HEK293T (cell line): ENCODE measurements at places on chromosomes 16 and 17.

- no peak for DNase-seq
Observed at GRCh38 chr17:5011928-5012327, 14.2 kb downstream of the KIF1C start.

GRCh38 chr17:56506349-56506748 is 87.2 kb upstream of the NOG start:
- DNase-seq = no peak

DNA sequence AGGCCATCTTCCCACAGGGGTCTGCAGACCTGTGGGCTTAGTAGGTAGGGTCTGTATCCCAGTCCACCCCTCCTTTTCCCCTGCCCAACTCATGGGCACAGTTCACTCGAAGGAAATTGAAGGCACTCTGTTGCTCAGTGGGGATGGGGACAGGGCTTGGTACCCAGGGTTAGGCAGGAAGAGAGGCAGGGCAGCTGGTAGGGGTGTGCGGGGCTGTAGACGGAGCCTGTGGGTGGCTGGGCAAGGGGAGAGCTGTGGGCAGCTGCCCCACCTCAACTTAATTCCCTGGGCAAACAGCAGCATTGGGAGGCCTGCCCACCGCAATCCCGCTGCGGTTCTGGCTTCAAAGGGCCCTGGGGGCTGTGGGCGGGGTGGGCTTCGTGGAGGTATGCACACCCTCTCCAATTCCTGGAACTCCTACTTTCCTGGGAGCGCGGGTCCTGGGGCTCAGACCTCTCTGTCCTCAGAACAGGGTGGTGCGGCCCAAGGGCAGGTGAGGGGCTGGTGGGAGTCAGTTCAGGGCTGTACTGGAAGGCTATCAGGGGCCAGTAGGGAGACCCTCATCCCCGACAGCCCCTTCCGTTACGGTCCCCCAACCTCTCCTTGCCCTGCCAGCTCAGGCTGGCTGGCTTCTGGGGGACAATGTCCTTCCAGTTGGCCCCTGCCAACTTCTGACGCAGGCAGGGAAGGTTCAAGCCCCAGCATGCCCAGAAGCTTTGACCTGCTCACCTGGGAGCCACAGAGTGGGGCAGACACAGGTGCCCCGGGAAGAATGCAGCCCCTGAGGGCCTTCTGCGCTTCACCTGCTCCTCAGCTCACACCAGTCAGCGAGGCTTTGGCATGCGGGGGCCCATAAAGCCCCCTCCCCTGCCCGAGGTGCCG is 9.1 kb downstream of the FOXJ1 start:
- no peak for DNase-seq

DNA sequence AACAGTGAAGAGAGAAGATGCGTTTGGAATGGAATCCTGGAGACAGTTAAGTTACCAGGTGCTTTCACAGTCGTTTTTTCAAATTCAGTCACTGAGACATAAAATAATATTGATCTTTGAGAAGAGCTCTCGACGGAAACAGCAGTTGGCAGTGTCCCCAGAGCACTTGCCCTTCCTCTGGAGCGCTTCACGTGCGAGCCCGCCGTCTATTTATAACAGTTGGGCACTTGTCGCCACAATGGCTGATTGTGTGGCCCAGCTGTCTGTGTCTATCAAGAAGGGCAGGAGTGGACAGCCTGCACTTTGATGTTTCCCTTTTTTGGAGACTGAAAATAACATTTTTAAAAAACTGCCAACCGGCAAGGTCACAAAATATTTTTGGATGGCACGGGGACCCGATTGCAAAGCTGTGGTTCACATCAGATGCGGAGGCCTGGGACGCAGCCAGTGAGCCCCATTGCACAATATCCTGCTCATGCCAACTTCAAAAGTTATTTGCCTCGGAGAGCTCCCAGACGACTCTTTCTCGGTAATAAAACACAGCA is 62.9 kb downstream of the ADCY9 start:
- no peak for DNase-seq

DNA sequence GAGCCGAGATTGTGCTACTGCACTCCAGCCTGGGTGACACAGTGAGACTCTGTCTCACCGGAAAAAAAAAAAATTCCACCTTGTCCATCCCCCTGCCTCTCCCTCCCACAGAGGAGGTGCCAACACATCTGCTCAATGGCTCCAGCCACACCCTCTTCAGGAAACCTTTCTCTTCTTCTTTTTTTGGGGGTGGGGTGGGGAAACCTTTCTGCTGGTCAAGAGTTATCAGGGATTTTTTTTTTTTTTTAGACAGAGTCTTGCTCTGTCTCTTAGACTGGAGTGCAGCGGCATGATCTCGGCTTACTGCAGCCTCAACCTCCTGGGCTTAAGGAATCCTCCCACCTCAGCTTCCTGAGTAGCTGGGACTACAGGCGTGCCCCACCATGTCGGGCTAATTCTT is 18.7 kb downstream of the TNS4 start:
- no peak for DNase-seq

DNA sequence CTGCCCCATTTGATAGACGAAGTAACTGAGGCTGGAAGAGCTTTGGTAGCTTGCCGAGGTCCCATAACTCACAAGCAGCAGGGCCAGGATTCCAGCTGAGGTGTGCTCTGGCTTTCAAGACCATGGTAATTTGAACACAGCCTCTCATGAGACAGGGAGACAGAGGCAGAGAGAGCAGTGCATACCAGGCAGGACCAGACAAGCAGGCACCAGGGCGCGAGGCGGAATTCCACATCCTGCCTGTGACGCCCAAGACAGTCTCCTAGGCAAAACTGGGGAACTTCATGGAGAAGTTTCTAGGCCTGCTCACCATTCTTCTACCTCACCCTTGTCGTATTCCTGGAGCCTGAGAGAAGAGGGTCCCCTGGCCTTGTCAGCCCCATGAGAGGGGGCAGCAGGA is 19.2 kb downstream of the SDK2 start:
- DNase-seq = no peak

GRCh38 chr17:17566896-17567513 is 24.5 kb downstream of the PEMT start:
- no peak for DNase-seq

GRCh38 chr16:1076801-1077576 is 4.4 kb downstream of the SSTR5 start:
- DNase-seq = no peak

DNA sequence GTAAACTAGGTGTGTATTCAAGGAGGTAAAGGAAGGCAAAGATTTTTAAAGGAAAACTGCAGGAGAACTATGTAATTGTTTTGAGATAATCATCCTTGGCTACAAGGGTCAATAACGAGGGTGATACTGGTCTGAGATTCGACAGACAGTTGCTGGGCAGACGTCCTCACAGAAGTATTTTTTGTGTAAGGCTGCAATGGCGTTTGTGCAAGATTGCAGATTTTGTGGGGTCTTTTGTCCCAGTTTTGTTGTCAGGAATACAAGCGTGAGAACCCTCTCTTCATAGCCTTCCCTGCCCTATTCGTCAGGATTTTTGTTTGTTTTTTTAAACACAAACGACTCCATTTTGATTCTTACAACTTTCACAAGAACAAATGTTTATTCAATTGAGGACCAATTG is 57.5 kb downstream of the GPR139 start:
- no peak for DNase-seq

DNA sequence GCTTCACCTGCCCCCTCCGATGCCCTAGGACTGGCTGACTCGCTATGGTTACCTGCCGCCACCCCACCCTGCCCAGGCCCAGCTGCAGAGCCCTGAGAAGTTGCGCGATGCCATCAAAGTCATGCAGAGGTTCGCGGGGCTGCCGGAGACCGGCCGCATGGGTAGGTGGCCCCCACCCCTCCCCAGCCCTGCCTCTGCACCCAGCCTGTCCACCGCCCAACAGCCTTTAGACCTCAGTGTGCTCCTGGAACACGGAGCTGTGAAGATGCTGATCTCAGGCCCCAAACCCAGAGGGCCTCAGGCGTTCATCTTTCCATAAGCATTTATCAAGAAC is 993 bp downstream of the MMP25 start:
- DNase-seq = no peak

DNA sequence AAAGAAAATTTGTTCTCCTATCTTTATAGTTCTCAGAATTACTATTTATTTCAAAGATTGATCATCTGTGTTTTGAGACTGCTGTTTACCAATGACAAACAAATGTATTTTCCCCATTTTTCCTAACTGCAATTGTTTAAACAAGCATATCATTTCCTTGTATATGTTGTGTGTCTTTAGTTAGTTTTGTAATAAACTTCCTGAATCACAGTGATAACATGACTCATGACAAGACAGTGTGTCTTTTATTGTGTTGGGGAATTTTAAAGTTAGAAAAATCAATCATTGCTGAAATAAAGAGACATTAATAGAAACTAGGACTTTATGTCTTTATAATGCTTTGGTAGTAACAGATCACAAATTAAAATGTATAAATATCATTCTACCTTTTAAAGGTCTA is 348.5 kb downstream of the KCNJ2 start:
- DNase-seq = no peak

DNA sequence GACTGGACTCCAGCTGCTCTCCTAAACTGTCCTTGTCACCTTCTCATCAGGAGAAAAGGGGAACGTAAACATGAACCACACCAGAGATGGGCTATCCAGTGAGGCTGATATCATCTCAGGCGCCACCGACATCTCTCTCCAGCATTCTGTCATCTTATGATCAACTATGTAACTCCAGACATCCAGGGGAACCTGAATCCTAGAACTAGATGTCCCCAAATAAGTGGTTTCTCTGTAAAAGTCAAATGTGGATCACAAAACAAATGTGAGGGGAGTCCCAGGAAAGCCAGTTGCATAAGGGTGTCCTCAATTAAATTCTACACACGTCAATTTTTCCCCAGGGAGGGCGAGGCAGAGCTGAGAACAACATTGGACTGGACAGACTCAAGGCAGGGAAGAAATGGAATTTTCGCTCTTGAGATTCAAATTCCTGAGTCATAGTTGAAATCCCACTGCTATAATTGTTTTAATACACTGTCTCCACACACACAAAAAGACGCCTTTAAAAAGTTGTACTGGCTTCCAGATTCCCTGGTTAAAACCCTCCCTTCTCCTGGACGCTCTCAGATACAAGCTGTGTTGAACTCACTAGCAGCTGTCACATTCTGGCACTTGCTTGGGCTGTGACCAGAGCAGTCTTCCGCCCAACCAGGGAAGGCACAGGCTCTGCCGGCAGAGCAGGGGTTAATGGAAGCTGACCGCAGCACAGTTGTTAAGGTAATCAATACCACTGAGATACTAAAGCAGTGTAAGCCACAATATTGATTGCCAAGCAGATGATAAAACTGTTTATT is 62.6 kb downstream of the ZFHX3 start:
- DNase-seq = no peak

DNA sequence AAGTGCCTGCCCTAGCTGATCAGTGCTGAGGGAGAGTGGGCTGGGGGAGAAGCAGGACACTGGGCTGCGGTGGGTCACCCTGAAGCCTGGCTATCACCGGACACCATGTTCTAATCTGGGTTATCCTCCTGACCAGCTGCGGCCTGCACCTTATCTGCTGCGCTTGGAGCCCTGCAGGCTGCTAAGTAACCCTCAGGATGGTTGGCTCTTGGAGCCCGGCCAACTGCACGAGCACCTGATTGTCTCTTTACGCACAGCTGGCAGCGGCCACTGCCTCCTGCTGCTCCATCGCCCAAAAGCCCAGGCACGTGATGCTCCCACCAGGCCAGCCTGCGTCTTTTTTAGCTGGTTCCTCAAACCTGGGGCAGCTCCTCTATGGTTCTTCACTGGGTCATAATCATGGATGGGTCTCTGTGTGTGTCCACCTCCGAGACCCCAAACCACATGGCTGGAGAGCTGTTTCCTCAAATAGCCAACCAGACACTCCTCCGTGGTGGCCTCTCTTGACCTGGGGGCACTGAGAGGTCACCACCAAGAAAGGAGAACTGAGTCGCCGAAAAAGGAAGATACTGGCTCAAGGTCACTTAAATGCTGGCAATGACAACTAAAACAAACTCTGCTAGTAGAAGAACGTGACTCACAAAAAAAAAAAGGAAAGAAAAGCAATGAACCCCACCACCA is 21.7 kb downstream of the SPHK1 start:
- DNase-seq = no peak

- peak; percentile 58 for DNase-seq
Observed at GRCh38 chr16:71479420-71479819, 9.7 kb downstream of the ZNF19 start.

DNA sequence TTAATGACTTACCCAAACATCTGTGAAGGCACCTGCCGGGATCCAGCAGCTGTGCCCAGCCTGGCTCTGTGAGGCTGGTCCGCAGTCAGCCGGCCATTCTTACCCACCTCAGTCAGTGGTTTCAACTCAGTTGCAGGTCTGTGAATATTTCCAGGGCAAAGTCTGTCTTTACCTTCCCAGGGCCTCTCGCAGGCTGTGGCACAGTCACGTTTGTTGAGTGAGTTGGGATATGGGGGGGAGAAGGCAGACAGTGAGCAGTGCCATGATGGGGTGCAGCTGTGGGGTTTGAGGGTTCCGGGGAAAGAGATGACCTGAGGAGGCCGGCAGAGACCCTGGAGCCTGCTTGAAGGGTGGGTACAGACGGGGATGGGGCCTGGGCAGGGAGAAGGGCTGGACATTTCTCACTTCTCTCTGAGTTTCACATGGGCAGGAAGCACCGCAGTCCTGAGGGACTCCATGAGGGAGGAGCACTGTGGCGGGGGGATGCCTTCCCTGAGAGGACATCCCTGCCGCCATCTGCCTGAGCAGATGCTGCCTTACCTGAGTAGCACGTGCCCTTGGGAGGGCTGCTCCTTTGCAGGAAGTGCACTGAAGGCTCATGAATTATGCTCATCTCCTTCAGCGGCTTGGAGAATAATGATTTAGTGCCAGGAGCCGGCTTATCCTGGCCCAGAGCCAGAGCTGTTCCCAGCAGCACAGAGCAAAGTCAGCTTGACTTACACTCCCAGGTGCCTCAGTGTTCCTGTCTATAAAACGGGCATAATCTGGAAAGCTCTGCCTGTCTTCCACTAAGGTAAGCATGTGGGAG is 48.1 kb downstream of the KSR1 start:
- DNase-seq = no peak

GRCh38 chr16:30351586-30352419 is 3.3 kb downstream of the CD2BP2 start:
- no peak for DNase-seq

DNA sequence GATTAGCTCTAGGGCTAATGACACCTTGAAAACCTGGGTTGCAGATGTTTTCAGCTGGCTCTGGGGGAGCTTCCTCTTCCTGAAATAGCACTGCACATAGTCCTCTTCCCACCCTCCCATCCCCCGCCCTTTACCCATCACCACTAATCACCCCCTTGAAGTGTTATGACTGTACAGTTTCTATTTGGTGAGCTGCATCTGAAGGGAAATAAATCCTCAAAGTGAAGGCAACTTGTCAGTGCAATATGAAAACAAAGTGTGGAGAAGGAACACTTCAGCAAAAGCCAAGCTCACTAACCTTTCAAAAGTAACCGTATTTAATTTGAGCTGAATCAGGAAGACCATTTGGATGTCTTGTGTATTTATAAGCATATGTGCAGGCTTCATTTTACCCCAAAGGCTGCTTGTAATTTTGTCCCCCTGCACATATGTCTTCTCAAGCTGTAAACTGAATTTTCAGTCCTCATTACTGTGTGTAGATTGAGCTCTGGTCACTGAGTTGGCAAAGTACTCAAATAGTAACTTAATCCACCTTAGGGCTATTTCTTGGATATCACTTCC is 44.1 kb upstream of the CA10 start:
- no peak for DNase-seq

- no peak for DNase-seq
Observed at GRCh38 chr17:72518753-72519597, 398.2 kb downstream of the SOX9 start.
